ENCODE measurements at places on chromosomes 2 and 18. TPM values are rescaled to one million over a fixed set of nuclear protein-coding genes. Genes with fewer than 3 reads are reported as not detected.
A peak's percentile ranks its signal among the peaks of the same experiment; 100 is the strongest.

GRCh38 chr18:76426737-76427305 lies 68.2 kb downstream of the ZNF516 start:
- DNase-seq, result no peak

DNA sequence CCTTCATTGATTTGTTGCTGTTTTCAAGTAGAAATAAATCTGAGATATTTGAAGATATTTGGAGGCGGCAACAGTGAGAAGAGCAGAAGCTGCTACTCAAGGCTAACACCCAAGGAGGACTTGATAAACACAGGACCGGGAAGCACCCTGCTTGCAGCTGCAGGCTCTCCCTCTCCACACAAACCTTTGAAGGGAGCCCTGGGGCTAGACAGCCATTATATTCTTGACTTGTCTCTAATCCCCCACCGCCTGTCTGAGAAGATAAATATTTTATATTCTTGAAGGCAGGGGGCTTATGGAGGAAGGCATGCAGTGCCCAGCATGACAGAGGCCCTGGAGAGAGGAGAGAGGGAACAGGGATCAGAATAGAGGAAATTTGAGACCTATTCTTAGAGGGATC lies 50.9 kb upstream of the SMAD2 start:
- no peak for DNase-seq

The NFATC1 gene
- 2.9 TPM for total RNA-seq

The TCF7L1 gene
- total RNA-seq, result 2.3 TPM

DNA sequence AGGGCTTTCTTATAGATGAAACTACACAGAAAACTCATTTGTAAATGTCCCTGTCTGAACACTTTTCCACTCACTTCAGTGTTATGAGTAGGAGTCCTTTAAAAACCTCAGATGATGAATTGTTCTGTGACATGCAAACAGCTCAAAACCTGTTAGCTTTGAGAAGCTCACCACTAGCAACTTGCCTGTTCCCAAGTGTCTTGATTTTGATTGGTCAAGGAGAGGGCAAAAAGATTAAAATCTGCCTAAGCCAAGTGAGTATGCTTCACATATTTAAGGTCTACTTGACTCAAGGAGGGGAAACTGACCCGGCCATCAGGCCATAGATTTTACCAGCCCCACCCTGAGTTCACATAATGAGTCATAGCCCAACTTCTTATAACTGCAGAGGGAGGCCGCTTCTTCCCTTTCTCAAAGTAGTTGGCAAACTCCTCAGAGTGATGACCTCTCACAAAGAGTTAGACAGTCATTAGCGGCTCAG lies 45.2 kb upstream of the MEIS1 start:
- DNase-seq, result peak; percentile 64

The SKOR2 gene
- not detected for total RNA-seq

- DNase-seq, result no peak
Observed at GRCh38 chr2:159209341-159210306, 76.9 kb downstream of the WDSUB1 start.
